ENCODE measurements at places on chromosomes 4 and X.

DNA sequence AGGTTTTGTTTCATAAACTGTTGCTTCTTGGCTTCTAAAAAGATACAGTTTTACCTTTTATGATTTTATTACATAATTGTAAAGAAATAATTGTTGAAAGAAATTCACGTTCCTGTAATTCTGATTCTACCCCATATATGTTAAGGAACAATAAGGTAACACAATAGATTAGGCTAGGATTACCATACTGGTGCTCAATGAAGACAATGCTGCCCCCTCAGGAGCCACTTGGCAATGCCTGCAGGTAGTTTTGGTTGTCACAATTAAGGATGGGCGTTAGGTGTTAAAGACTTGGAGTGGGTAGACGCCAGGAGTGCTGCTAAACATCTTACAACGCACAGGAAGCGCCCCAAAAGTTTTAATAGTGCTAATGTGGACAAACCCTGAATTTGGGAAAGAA, 133.2 kb downstream of the NLGN4X start:
- no peak for DNase-seq

GRCh38 chr4:5424901-5425300, 283.5 kb downstream of the EVC2 start:
- no peak for DNase-seq

GRCh38 chrX:155988859-155989258, 8.6 kb upstream of the IL9R start:
- no peak for DNase-seq

DNA sequence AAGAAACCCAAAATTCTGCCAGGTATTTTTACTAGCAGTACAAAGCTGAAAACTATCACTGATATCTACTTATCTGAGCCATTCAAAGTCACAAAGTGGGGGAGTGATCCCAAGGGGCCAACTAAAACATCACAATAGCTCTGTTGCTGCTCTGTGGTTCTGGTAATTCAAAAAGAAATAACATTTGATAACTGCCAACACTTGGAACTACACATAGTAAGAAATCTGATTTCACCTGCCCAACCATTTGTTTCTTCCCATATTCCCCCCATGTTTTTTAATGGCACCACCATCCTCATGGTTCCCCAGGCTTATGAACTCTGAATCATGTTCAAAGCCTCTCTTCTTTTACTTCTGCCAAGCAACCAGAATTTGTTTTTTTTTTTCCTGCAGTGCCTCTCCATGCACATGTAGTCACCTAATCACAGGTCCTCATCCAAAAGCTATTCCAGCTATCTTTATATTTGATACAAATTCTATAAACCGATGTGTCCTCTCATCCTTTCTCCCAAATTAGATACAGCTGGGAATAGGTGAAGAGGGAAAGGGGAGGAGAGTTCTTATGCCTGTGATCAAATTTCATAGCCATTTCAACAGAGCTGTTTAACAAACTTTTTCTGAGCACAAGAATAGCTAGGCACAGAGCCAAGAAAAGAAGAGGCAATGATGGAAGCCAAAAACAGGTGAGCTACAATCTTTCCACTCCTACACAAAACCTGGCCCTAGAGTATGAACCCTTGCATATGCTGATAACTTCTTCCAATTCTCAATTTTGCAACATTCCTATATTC, 7.7 kb downstream of the AMMECR1 start:
- DNase-seq = no peak

DNA sequence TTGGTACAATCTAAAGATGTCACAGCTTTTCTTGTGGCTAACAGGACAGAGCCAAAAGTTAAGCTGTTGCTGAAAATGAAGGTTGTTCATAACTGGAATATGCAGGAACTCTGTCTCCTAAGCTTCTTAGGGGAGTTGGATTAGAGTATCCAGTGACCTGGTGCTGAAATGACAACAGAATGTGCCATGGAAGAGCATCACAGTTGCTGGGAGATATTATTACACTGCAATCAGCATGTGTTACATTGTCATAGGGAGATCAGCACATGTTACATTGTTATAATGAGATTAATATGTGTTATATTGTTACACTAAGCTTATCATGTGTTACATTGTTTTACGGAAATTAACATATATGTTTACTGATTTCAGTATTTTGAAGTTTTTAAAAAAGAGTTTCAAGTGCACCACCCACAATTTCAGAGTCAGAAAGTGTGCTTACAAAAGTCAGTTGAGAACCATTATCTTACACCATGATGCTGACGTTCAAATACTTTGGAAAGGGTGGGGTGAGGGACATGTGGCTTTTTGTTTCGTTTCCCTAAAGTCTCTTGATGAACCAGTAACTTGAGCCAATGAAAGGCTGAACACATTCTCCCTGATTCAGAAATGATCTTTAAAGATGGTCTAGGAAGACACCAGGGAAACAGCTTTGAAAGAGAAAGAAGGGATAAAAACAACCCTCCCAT, 113.4 kb downstream of the DRD5 start:
- no peak for DNase-seq

GRCh38 chrX:133365871-133366611, 49.2 kb downstream of the GPC4 start:
- DNase-seq = no peak

DNA sequence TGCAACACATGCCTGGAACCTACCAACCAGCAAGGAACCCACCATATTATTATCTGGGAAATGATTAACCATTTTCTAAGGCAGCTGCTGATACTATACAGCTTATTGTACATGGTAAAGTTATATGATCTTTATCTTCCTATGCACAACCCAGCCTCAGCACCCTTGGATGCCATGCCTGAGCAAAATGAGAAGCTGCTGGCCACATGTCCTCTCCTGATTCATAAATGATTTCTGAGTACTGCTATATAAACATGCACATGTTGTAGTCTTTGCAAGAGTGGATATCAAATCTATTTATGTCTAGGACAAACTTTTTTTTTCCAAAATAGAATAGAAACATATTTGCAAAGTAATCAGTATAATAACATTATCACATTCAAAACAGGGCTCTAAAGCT, 1043.6 kb downstream of the CCSER1 start:
- DNase-seq = peak; percentile 7

DNA sequence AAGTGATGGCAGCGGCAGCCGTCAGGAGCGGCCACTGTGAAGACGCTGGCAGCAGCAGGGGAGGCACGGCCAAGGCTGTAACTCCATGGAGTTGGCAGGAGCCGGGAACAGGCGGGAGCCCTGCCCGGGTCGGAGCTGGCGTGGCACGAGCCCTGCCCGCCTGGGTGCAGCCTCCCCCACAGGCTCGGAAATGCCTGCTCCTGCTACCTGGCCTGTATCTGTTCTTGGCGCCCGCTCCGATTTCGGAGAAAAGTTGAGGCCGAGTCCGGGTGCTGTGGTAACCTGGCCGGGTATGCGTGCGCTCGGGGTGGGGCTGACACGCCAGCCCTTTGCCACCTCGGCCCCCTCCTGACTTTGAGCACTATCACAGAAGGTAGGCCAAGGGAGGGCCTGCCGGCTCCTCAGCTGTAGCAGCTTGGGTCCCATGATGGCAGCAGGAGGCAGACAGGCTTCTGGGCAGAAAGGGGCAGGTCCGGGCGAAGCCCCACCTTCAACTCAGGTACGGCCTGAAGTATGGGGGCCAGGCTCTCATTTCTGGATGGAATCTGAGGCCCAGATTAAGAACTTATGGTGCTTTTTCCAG, 51.2 kb upstream of the SHISA3 start:
- DNase-seq = no peak

- peak; percentile 95 for DNase-seq
These were observed 305.7 kb downstream of the ARHGAP24 start for GRCh38 chr4:85780664-85781063.

GRCh38 chr4:181148470-181148869, 1094.7 kb upstream of the TENM3 start:
- DNase-seq = no peak

Measured in renal cortical epithelial cell (primary cell).